Activated CD8-positive, alpha-beta memory T cell treated with anti-CD3 and anti-CD28 coated beads, Interleukin-2, amount 10 ng/mL, durations not matched to agents 7 days and 5 days (primary cell): ENCODE measurements at places on chromosomes 6 and 20. TPM values are rescaled to one million over a fixed set of nuclear protein-coding genes. Genes with fewer than 3 reads are reported as not detected.

- peak; percentile 29 for DNase-seq
Measured at GRCh38 chr20:64105846-64106434, 1.4 kb downstream of the NPBWR2 start.

- no peak for DNase-seq
Measured at GRCh38 chr6:144131248-144131709, 19.0 kb upstream of the STX11 start.

DNA sequence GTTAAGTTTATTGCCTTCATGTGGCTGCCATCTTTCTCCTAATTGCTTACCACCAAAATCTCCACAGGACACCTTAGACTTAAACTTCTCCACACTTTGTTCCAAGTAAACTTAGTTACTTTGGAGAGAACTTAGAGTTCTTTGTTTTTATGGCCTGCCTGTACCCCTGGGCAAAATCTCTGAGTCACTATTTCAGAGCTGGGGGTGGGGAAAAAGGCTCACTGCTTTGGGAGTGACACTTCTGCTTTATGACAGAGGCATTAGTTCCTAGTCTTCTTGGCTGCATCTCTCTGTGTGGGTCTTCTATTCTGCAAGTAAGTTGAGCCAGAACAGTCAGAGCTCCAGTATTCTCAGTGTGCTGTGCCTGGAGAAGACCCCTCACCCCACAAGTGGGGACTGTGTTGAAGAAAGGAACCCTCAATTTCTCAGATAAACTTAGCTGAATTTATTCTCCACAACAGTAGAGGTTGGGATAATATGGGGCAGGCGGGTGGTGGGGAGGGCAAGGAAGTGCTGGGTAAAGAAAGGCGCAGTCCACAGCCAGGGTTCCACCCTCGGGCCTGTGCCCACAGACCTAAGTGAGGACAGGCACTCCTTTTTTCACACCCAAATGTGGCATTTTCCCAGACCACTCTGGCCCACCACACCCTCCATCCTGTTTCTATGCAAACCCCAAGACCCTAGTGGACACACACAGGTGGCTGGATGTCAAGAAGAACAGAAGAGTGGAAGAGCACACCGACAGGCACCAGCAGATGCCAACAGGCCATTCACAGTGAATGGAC lies 636.6 kb upstream of the MAN1A1 start:
- no peak for DNase-seq

DNA sequence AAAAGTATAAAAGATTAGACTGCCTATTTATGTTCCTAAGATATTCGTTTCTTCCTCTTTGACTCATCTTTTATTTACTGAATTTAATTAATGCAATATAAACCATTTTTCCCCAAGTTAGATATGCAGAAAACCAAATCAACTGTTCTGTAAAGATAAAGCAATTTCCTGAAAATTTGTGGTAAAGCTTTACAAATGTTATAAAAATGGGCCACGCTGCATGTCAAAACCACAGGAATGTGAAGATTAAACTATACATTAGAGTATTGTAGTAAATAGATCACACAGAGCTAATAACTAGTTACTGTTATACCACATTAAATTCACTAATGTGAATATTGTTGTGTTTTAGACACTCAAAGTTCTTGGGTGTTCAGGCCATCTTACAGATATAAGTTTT lies 83.4 kb downstream of the OPN5 start:
- no peak for DNase-seq

GRCh38 chr6:122589115-122589514 lies 21.1 kb upstream of the PKIB start:
- no peak for DNase-seq

GRCh38 chr20:57633945-57634491 lies 13.8 kb upstream of the ZBP1 start:
- DNase-seq, result peak; percentile 57

- no peak for DNase-seq
Measured at GRCh38 chr20:46214824-46215488, 93.3 kb downstream of the CDH22 start.

- DNase-seq, result no peak
Measured at GRCh38 chr6:111837007-111837406, 36.2 kb downstream of the FYN start.

DNA sequence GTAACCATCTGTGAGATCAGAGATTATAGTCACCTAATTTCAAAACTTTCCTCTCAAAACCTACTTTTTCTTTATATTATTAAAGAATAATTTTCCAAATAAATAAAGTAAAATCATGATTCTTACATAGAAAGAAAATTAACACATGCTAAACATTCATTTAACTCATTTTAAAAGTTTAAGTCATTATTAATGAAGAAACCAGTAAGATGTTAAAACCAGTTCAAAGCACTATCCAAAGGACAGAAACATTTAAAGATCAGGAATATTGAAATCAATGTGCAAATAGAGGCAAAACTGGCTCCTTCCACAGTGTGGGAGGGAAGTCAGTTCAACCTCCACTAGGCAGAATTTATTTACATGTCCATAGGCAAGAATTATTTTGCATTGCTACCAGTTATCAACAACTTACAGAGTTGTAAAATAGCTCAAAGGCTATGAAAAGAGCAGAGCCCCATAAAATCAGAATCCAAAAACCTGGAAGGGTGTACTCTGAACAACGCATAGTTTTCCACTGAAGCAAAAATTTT lies 146.9 kb downstream of the KHDC1L start:
- no peak for DNase-seq

GRCh38 chr6:159746759-159747158 lies 15.1 kb upstream of the ACAT2 start:
- no peak for DNase-seq

- no peak for DNase-seq
Measured at GRCh38 chr6:149273318-149273717, 44.2 kb upstream of the TAB2 start.

- DNase-seq, result no peak
Measured at GRCh38 chr6:143637691-143638090, 40.1 kb upstream of the PHACTR2 start.

DNA sequence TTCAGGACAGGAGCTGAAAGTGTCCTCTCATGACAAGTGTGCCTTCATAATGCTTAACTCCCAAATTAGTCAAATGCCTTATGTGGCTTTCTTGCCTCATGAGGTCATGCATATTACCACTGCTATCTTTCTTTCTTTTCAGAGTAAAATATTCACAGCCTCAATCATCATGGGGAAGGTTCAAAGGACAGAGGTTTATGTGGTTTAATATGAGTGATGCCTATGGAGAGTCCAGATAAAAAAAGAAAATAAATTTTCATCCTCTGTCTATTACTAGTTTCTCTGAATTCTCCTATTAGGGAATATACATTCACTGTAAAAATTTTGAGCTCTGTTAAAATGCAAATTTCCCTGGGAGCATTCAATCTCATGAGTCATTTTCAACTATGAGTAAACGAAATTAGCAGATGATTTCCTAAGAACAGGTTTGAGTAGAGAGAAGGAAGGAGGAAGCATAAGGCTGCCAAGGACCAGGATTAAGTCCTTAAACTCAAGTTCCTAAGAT lies 396.9 kb upstream of the ADGRB3 start:
- no peak for DNase-seq

DNA sequence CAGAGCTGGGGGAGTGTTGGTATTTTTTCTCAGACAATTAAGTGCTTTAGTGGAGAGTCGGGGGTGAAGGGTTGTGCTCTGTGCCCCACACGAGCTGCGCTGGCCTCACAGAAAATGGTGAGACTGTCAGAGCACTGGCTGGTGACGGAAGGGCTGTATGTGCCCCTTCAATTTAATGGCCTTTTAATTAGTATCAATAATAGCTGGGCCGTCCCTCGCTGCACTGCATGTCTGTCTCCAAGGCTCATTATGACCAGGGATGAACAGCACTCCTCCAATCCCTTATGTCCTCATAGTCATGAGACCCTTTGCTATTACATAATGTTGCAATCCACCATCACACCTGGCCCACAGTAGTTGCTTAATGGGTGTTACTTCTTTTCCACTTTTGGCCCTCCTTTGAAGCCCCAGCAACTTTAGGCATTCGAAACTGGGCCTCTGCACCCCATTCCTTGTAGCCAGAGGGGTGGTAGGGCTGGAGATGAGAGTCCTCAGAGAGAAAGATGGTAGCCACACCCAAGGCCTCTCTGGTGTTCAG lies 9.5 kb upstream of the RALY start:
- DNase-seq, result no peak

MATN4 gene
- 0.64 TPM for total RNA-seq

ANGPT4 gene
- total RNA-seq, result not detected

TRIM39 gene
- total RNA-seq, result 13.6 TPM

ACSS1 gene
- total RNA-seq, result 44.4 TPM

FAM184A gene
- 3.7 TPM for total RNA-seq

SLC24A3 gene
- not detected for total RNA-seq

C6orf52 gene
- total RNA-seq, result 2.7 TPM

TRIM40 gene
- not detected for total RNA-seq
